Neuronal stem cell (in vitro differentiated cells): ENCODE measurements at places on chromosomes 1 and 21.

- DNase-seq = no peak
Measured at GRCh38 chr1:57467830-57468229, 44.0 kb upstream of the DAB1 start.

GRCh38 chr1:21295002-21295401, 4.7 kb upstream of the ECE1 start:
- DNase-seq = no peak

GRCh38 chr1:182235952-182236650, 155.5 kb downstream of the GLUL start:
- DNase-seq = no peak

DNA sequence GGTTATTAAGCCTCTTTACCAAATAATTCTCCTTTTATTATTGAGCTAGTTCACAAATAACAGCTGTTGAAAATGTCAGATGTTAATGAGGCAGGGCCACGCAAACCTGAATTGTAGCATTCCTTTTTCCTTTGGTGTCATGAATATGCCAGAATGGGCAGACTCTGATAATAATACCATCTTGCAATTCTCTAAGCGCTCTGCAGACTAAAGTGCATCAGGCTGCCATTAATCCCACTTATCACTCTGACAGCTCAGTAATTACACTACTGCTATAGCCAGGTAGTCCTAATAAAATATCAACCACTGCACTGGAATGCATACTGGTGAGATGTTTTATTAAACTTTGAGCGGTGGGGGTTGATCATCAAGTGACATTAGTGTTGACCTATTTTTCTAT, 177.7 kb downstream of the DPYD start:
- no peak for DNase-seq

DNA sequence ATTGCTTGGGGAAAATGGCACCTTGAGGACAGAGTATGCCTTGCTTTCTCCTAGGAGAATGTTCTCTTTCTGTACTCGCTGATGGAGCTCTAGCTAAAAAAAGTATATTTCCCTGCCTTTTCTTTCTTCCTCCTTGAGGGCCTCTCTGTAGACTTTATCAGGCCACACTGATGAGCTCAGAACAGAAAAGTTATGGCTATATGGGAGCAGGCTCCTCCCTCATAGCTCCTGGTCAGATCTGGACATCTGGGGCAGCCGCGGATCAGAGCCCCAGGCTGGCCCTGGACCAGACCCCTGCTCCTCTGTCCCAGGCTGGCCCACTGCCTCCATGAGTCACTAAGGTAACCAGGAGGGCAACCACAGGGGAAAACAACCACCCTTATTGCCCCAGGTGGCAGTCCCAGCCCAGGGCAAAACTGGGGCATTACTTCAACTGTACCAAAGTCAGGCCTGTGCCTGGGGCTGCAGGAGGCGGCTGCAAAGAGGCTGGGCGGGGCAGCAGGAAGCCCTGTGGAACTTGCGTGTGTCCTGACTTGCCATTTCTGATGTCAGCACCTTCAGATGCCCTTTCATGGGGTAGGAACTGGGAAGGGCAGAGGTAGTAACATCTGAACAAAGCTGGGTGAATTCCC, 26.3 kb upstream of the ZNF648 start:
- no peak for DNase-seq
